ENCODE measurements at places on chromosomes 7 and 10.

DNA sequence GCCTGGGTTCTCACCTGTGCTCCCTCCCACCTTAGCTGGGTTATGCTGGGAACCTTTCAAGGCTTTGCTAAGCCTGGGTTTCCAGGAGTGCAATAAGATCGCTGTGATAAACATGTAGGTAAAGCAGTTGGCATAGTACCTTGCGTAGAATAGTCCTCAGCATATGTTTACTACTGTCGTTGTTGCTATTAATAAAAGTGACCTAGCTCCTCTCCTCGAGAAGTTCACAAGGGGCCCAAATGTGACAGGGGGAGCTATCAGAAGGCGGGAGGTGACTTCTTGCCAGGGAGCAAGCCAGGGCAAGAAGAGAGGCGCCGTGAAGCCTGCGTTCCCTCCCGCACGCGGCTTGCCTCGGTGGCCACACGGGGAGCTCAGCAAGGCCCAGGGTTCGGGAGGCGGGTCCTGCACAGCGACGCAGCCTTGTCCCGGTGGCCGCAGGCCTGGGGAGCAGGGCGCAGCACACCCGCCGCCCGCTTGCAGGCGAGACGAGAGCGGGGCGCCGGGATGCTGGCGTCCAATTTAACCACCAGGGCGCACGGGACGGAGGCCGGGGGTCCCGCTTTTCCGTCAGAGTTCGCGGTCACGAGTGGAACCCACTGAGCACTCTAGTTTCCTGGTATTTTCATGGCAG, 106.2 kb downstream of the SNX10 start:
- no peak for DNase-seq

GRCh38 chr10:100357059-100357858, 10.2 kb downstream of the SCD start:
- DNase-seq, result no peak

GRCh38 chr10:87092861-87093631, 1.6 kb downstream of the GLUD1 start:
- DNase-seq, result no peak

DNA sequence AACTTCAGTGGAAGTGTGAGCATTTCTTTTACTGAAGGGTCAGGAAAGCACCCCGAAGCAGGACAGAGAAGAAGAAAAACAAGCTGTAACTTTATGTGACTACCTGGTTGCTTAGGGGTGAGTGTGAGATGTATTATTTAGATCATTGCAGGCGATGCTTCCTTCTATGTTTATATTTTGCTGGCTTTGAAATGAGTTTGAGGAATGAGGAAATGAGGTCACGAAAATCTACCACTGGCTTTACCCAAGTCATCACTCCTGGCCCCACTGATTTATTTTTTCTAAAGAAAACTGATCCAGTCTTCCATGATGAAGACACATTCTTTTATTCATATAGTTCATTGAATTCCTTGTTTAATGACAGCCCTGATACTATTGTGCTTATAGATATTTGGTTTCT, 716.6 kb upstream of the FZD8 start:
- DNase-seq, result no peak

DNA sequence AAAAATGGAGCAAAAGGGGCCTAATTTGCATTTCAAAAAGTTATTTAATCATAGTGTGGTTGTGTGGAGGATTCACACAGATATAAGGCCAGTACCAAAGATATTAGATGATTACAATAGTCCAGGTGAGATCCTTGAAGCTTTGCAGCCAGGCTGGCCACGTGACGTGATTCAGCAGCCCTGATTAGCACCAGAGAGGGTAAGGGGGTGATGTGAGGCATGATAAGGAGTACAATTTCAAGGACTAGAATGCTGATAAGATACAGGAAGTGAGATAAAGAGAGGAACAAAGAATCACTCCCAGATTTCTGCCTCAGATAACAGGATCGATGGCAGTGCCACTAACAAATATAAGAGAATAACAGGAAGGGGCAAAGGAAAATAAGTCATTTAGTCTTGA, 108.4 kb upstream of the PALS2 start:
- DNase-seq, result no peak

GRCh38 chr7:158613481-158613880, 25.9 kb upstream of the PTPRN2 start:
- no peak for DNase-seq

GRCh38 chr7:5525271-5526099, 101.9 kb upstream of the TNRC18 start:
- no peak for DNase-seq

DNA sequence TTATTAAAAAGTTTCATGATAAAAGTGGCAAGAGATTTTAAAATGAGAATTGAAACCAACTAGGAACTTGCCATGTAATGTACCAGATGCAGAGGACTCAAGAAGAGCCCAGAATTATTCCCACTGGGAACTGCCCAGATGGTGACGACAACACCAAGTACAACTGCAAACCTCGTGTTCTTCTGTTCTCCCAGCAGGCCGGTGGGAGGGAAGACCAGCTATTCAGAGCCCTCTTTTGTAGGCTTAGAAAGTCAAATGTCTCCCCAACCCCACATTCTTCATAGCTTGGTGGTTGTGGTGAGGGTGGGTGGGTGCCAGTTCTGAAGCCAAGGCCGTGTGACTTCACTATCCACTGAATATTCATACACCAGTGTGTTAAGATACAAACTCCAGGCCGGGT, 54.3 kb upstream of the ITGB1 start:
- DNase-seq, result no peak

DNA sequence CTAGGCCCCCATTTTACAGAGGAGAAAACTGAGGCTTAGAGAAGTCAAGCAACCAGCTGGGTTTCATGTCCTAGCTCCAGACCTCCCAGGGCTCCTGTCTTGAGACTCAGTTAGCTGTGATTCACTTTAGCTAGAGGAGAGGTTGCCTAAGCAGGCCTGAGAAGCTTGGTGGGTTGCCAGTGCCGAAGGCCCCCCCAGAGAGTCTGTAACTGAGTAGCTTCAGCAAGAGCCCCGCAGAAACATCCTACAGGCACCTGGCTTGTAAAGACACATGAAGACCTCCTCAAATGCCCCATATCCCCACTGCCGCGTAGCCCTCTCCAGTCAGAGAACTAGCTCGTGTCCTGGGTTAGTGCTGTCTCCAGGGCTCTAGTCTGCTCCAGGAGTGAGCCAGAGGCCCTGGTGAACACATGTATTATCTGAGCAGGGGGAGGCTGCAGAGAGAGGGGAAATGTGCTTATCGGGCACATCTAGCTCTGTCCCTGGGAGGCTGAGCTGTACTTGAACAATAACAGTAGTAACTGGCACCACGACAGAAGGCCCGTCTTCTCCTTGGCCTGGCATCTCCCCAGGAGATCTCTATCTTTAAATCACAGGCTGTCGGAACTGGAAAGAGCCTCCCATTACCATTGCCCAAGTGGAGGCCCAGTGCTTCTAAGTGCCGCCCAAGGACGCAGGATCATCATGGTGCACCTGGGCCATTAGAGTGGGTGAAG, 28.9 kb downstream of the UNC5B start:
- no peak for DNase-seq

DNA sequence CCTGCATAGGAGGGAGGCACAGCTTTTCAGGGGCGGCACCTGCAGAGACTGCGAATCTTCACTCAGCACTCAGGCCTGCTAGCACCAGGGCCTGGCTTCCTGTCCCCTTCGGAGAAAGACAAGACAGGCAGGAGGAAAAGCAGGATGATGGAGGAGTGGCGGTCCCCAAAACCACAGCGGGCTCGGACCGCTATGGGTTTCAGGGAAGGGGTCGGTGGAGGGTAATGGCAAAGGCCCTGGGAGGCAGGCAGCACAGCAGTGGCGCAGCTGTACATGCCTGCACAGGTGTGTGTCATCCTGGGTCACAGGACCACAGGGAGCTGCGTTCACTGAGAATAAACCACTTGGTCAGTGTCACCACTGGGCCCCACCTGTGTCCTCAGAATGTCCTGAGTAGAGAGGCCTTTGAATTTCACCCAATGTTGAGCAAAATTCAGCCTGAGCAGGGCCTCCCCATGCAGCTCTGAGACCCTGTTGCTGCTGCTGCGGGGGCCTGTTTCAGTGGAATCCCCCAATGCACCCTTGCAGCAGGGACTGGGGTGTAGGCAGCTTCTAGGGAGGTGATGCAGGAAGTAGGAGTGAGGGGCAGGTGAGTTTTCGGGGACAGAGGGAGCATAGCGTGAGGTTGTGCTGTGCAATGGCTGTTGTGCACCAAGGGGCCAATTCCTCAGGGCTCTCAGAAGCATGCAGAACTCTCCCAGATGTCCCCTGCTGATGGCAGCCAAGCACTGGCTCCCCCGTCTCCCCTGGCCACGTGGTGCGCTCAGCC, 90.6 kb upstream of the PPP2R2D start:
- DNase-seq, result no peak
